T-cell (primary cell): ENCODE measurements at places on chromosomes 2 and 18.

DNA sequence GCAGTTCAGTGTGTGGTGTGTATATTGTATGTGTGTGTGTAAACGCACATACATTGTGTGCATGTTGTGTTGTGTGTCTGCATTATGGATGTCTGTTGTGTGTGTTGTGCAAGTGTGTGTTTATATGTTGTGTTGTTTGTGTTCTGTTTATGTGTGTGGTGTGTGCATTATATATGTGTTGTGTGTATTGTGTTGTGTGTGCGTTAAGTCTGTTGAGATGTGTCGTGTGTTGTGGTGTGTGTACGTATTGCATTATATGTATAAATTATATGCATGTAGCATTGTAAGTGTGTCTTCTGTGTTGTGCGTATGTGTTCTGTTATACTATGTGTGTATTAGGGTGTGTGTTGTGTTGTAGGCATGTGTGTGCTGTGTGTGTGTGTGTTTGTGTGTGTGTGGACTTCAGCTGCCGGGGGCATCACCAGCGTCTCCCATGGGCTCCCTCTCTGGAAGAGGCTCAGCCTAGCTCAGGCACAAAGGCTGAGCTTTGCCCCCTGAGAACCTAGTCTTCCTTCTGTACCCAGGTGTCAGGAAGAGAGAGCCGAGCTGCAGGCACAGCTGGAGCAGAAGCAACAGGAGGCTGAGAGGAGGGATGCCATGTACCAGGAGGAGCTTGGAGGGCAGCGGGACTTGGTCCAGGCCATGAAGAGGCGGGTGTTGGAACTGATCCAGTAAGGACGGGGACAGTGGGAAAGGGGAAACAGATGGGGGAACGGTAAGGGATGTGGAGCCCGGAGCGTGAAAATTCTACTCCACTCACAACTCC is 13.7 kb downstream of the RUFY4 start:
- no peak for DNase-seq

GRCh38 chr18:9916077-9916639 is 2.3 kb downstream of the VAPA start:
- DNase-seq = no peak

- DNase-seq = no peak
Observed at GRCh38 chr2:202824901-202825300, 46.7 kb downstream of the ICA1L start.

DNA sequence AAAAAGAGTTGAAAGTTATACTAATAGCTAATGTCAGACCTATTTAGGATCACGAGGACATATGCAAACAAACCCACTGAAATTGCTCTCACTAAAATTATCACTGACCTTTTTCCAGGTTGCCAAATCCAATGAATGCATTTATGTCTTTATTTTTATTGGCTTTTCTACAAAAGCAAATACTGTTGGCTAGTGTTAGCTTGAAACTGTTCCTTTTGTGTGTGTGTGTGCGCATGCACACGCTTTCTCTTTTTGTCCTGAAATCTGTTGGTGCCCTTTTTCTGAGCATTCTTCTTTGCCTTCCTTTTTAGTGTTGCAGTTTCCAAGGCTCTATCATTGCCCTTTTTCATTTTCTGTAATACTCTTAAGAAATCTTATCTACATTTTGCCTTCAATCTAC is 1269.2 kb downstream of the LRP1B start:
- DNase-seq = no peak

DNA sequence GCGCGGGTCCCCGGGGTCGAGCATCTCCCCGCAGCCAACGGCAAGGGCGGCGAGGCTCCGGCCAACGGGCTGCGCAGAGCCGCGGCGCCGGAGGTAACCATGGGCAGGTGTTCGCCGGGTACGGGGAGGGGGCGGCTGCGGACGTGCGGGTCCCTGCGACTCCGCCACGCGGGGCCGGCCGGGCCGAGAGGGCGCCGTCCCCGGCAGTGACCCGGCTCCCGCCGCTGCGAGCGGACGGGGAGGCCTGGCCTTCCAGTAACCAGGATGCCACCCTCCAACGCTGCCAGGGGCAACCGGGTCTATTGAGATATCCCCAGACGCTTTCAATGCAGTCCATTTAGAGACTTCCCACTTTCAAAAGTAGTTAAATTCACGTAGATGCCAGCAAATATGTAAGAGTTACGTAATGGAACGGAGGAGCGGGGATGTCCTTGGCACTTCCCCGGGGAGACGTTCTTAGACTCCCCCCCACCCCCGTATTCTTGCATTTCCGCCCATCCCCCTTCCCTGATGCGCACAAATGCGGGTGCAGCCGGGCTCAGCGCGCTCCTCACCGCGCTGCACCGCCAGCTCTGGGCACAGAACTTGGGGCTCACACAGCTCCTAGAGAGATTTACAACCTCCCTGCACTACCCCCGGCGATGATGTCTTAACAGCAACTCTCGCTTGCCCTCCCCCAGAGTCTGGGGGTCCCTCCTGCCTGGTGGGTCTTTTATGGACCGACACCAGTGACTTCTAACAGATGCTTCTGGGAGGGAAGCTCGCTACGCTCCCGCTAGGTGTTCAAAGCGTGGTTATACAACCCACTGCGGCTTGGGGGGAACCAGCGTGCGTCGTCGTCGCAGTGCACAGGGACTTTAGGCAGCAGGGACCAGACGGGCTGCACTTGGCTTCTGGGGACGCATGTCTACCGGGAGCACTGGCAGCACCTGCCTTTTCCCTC is 657 bp downstream of the SGPP2 start:
- no peak for DNase-seq

DNA sequence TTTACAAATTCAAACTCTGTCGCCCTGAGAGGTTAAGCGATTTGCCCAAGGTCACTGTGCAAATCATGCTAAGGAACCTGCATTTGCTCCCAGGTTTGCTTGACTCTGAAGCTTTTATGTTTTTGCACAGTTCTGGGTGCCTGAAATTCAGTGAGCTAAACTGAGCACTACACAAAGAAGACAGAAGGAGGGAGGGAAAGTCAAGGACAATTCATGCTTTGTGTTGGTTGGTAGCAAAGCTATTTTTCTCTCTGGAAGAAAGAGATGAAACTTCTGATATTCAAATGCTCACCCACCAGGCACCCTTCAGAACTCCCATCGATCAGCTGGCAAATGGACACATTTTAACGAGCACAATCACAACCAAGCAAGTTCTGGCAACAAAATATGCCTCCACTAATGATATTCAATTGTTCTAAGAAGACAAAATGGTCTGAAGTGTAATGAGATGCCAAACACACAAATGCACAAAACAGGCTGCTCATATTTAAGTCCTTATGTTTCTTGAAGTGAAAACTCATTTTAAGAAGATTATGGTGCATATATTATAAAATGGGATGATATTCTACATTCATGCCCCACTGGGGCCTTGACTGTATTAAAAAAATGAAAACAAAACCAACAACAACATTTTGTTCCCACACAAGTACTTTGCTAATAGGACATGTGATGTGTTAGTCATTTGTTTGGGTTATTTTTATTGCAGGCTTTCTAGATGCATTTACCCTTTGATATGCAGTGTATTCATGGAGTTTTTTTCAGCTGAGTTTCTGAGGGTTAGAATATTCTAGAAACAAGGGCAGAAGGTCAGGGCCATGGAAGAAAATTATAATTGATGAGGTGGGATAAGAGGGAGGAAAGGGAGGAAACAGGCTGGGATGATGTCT is 445.6 kb upstream of the CELF4 start:
- no peak for DNase-seq

- DNase-seq = no peak
Observed at GRCh38 chr2:113675875-113676274, 48.8 kb downstream of the RABL2A start.

DNA sequence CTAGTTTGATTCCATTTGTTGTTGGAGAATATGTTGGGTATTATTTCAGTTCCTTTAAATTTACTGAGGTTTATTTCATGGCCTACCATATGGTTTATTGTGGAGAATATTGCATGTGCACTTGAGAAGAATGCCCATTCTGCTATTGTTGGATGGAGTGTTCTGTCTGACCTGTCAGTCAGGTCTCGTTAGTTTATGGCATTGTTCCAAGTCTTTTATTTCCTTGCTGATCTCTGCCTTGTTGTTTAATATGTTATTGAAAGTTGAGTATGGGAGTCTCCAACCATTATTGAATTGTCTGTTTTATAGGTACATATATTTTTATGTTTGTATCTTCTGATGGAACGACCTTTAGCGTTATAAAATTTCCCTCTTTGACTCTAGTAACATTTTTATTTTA is 86.3 kb downstream of the PTPN4 start:
- no peak for DNase-seq

- no peak for DNase-seq
Observed at GRCh38 chr18:69885355-69885754, 62.3 kb downstream of the CD226 start.

GRCh38 chr2:120658042-120658769 is 77.5 kb upstream of the GLI2 start:
- no peak for DNase-seq

DNA sequence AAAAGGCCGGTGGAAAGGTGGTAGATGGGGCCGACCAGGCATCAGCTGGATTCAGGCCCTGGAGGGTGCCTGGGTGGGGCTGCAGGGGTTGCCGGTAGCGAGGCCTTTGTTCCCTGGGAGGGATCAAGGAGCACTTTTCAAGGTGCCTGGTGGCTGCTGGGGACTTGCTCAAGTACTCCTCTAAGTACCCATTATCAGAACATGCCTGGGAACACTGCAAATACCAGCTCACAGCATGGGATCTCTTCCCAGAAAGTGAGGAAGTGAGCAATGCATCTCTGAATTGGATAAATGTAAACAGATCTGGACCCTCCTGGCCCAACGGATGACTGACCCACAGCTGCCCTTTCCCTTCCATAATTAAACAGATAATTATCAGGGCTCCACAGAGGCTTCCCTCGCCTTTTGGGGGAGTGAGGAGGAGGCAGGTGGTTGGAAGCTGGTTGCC is 210.5 kb downstream of the SH3RF3 start:
- DNase-seq = no peak

DNA sequence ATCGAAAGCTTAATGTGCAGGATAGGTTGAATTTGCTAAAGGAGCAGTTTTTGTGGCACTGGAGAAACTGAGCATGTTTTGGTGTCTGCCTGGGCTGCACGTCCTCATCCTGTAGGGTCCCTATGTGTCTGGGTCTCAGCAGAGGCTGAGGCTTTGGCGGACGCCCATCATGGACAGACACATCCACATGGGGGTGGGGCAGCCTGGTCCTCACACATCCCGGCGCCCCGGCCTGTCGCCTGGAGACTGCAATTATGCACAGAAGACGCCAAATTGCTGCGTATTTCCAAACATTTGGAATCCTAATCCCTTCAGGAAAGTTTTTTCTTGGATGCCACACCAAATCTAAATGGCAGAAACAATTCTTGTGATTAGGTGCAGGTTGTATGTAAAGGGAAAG is 128.2 kb upstream of the TWIST2 start:
- no peak for DNase-seq

GRCh38 chr18:46379323-46379950 is 275.3 kb downstream of the HAUS1 start:
- DNase-seq = no peak

- no peak for DNase-seq
Observed at GRCh38 chr2:8872821-8873432, 35.5 kb upstream of the KIDINS220 start.

- no peak for DNase-seq
Observed at GRCh38 chr2:53751728-53752127, 15.9 kb upstream of the CHAC2 start.

DNA sequence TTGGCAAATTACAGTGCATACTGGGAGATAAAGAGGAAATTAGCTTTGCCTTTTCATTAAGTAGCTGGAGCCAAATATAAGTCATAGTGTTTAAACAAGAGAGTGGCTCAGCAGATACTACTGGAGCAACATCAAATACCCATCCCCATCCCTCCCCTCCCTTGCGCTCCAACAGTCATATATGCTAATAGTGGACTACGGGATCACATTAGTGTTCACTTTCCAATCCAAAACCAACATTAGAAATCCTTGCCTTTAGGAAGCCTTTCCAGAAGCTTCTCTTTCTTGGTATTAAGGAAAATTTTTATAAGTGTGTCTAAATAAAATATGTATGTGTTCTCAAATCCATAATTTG is 1669.3 kb downstream of the SUCLG1 start:
- no peak for DNase-seq

DNA sequence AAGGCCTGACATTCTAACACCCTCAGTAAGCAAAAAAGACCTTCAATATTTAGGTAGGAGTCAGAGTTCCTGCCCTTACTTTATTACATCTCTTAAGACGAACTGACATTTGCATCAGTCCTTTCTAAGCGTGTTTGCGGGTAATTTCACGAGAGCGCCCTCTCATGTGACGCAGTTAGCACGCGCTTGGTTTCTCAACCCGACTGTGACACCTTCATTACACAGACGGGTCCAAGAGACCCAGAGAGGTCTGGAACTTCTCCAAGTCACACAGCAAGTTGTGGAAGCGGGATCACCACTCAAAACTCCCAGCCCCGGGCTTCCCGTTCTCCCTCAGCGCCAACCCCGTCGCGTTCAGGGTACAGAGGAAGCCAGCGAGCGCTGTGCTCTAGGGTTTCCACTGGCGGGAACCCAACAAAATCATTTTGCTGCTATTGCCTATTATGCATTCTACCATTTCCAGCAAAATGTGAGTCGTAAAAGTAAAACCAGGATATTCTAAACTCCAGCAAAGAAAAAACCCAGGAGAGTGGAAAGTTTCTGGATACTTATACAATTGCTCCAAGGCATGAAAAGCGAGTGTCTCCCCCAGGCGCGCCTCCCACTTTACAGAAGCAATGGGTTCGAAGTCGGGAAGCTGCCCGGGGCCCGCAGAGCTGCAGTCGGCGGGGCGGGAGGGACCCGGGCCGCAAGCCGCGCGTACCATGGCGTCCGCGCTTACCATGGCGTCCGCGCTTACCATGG is 601 bp downstream of the ENOSF1 start:
- peak; percentile 79 for DNase-seq

DNA sequence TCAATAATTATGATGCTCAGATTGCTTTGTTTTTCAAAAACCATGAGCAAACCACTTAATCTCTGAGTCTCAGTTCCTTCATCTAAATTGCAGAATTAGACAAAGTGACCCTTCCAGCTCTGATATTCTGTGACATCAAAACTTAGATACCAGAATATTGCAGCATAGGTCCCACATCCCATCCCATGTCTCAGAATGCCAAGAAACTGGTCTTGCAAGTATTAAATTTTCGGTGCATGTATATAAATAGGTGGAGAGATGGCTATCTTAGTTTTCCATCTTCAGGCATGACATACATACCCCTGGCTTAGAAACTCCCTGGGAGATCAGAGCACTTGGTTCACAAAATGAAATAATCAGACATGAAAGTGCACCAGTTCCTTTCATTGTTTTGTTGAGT is 39.8 kb downstream of the WDR75 start:
- DNase-seq = no peak

GRCh38 chr2:30234180-30234971 is 3.0 kb downstream of the LBH start:
- DNase-seq = no peak

DNA sequence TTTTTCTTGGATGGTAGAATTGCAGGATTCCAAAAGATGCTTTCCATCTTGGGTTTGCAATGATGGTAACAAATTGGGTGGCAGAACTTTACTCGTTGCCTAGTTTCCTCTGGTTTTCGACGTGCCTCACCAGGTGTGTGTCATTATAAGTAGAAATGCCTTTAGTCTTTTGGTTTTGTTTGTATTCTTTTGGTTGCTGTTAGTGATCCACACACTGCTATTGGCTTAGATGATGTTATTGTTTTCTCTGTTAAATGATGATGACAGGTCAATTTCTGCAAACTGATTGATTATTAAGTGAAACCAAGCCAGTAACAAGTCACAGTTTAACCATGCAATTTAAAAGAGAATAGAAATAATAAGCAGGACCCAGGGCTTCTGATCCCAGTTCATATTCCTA is 6.1 kb upstream of the LAMA3 start:
- no peak for DNase-seq
